Renal pelvis (tissue), 12 donors: ENCODE measurements at places on chromosomes 3 and 15.

- DNase-seq: no peak
Measured at GRCh38 chr15:68640791-68641331, 62.1 kb downstream of the CORO2B start.

DNA sequence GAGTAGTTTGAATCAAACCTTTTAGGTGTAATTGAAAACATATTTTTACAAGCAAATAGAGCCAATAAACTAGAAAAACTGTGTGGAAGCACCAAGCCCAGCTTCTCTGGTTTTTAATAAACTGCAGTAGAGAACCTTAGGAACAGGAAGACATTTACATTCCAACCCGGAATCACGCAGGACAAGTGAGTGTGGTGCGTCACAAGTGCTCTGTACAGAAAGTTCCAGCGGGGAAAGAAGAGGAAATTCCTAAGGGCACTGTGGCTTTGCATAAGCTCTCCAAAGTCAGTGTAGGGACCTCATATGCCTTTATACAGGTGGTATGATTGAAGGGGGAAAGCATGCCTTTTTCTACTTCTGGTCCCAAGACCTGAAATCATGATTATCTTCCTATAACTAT lies 21.6 kb downstream of the COL8A1 start:
- no peak for DNase-seq

DNA sequence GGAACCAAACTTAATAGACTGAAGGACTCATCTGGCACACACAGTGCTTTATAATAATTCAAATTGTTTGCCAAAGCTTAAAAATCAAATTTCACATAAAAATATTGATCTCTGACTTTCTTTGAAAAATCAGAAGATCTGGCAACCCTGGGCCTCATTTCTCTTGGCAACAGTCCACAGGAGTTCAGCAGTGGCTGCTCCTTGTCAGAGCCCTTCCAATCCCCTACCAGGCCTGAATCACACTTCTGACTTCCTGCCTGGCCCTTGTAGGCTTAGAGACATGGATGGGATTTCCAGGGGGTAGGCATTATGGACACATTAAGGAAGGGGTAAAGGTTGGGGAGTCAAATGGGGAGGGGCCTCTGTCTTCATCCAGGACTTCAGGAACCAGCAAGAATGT lies 55.5 kb downstream of the PLS1 start:
- no peak for DNase-seq

DNA sequence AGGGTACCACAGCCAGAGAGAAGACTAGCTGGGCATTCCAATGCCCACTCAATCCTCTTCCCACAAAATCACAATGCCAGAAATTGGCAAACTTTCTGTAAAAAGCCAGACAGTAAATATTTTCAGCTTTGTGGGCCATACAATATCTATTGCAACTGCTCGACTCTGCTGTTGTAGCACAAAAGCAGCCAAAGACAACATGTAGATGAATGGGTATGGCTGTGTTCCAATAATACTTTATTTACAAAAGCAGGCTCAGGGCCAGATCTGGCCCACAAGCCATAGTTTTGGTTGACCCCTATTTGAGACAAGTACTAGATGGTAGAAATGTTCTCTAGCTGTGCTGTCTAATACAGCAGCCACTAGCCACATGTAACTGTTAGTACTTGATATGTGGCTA lies 330.9 kb downstream of the ERC2 start:
- no peak for DNase-seq

- no peak for DNase-seq
Measured at GRCh38 chr3:29758434-29759322, 477.8 kb downstream of the RBMS3 start.
